ENCODE measurements at places on chromosomes 1 and 21. TPM values are rescaled to one million over a fixed set of nuclear protein-coding genes. Genes with fewer than 3 reads are reported as not detected.

Gene P3R3URF
- total RNA-seq: not detected

DNA sequence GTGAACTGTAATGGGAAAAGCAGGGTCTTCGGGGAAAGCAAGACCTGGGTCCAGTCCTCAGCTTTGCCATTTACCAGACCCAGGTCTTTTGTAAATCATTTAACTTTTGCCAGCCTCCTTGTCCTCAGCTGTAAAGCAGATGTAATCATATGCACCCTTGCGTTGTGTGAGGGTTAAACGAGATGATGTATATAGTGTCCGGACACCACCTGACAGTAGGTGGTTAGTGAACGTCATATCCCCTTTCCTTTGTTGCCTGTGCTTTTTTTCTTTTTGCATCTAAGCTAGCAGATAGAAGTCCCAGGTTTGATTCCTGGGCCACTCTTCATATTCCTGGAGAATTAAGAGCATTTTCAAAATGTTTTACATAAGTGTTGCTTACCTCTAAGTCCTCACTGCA, 28.5 kb downstream of the IL12RB2 start:
- DNase-seq: no peak
- no peak overlapping the region for H3K4me3 ChIP-seq
- H3K27me3 ChIP-seq: peaks cover 1% of the 10 kb centered on the region
- peaks cover 7% of the 10 kb centered on the region for H3K4me1 ChIP-seq
- H3K36me3 ChIP-seq: no peaks in the 10 kb centered on the region
- no peak overlapping the region for H3K27ac ChIP-seq

GRCh38 chr1:50808296-50808695, 151.8 kb downstream of the FAF1 start:
- no peaks in the 10 kb centered on the region for H3K27me3 ChIP-seq
- DNase-seq: no peak
- H3K36me3 ChIP-seq: no peaks in the 10 kb centered on the region
- no peak overlapping the region for H3K27ac ChIP-seq
- H3K4me3 ChIP-seq: no peak overlapping the region

GRCh38 chr1:216884614-216885229, 161.5 kb upstream of the ESRRG start:
- no peaks in the 10 kb centered on the region for H3K27me3 ChIP-seq
- DNase-seq: no peak
- H3K4me1 ChIP-seq: peaks cover 2% of the 10 kb centered on the region
- H3K4me3 ChIP-seq: no peak overlapping the region

GRCh38 chr1:98053471-98054366, 132.9 kb upstream of the DPYD start:
- H3K4me3 ChIP-seq: peak overlapping the region; percentile 41
- peak overlapping the region; percentile 60 for H3K27ac ChIP-seq
- peak; percentile 65 for DNase-seq
- no peaks in the 10 kb centered on the region for H3K36me3 ChIP-seq
- H3K4me1 ChIP-seq: peaks cover 5% of the 10 kb centered on the region

- H3K36me3 ChIP-seq: no peaks in the 10 kb centered on the region
- DNase-seq: no peak
- H3K4me3 ChIP-seq: no peak overlapping the region
- H3K27ac ChIP-seq: no peak overlapping the region
- peaks cover 6% of the 10 kb centered on the region for H3K27me3 ChIP-seq
- H3K4me1 ChIP-seq: no peaks in the 10 kb centered on the region
Measured at GRCh38 chr1:108120163-108120562, 80.0 kb downstream of the SLC25A24 start.

DNA sequence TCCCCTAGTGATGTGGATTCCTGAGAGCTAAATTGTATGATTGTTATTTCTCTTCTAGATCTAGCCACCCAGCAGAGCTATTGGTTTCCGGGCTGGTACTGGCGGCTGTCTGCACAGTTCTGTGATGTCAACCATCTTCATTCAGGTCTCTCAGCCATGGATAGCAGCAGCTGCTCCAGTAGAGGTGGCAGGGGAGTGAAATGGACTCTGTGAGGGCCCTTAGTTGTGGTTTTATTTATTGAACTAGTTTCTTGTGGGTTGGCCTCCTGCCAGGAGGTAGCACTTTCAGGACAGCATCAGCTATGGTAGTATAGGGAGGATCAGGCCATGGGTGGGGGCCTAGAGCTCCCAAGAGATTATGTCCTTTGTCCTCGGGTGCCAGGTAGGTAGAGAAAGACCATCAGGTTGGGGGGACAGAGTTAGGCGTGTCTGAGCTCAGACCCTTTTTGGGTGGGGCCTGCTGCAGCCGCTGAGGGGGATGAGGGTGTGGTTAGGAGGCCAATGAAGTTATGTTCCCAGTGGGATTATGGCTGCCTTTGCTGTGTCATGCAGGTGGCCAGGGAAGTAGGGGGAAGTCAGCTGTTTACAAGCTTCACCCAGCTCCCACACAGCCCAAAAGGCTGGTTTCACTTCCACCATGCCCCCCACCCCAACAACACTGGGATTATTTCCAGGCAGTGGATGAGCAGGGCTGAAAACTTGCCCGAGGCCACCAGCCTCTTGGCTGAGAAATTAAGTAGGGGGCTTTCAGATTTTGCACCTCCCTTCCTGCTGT, 55.1 kb upstream of the RGS4 start:
- H3K4me3 ChIP-seq: no peak overlapping the region
- no peak for DNase-seq

- no peaks in the 10 kb centered on the region for H3K27me3 ChIP-seq
- peaks cover 30% of the 10 kb centered on the region for H3K4me1 ChIP-seq
- DNase-seq: peak; percentile 77
- no peaks in the 10 kb centered on the region for H3K36me3 ChIP-seq
- H3K27ac ChIP-seq: peak overlapping the region; percentile 73
Measured at GRCh38 chr1:55700359-55701130, 485.4 kb upstream of the USP24 start.

Gene LCE1D
- not detected for total RNA-seq

All from IMR-90 (cell line).